ENCODE measurements at places on chromosomes 7 and 10. TPM values are rescaled to one million over a fixed set of nuclear protein-coding genes. Genes with fewer than 3 reads are reported as not detected.

The C10orf53 gene
- total RNA-seq: not detected

The NUDT1 gene
- total RNA-seq: 99.3 TPM

The ABCB4 gene
- not detected for total RNA-seq

The SLC16A9 gene
- 7.8 TPM for total RNA-seq

The PLAU gene
- 758 TPM for total RNA-seq

The SPDYE2B gene
- not detected for total RNA-seq

The RTKN2 gene
- 0.99 TPM for total RNA-seq

The KIAA1549 gene
- 1.5 TPM for total RNA-seq

The SYT15B gene
- total RNA-seq: not detected

The NEBL gene
- 0.16 TPM for total RNA-seq

The CABCOCO1 gene
- not detected for total RNA-seq
